IPS DF 6.9 (cell line): ENCODE measurements at places on chromosomes 7 and 10.

- no peak for DNase-seq
Observed at GRCh38 chr10:33178026-33178755, 156.3 kb downstream of the NRP1 start.

DNA sequence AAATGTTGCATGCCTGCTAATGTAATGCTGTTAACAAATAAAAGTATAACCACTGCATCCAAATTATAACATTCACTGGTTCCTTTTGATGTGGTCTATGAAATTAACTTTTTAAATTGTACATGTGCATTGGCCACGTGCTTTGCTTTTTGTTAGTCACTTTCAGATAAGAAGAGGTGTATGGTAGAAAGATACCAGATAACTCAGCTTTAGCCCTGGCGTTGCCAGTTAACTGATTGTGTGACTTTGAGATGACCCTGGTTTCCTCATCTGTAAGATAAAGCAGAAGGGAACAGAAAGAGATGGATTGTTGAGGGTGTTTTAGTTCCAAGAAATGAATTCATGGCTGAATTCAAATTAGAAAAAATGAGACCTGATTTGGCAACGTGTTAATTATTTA, 1.9 kb upstream of the TRDMT1 start:
- no peak for DNase-seq

DNA sequence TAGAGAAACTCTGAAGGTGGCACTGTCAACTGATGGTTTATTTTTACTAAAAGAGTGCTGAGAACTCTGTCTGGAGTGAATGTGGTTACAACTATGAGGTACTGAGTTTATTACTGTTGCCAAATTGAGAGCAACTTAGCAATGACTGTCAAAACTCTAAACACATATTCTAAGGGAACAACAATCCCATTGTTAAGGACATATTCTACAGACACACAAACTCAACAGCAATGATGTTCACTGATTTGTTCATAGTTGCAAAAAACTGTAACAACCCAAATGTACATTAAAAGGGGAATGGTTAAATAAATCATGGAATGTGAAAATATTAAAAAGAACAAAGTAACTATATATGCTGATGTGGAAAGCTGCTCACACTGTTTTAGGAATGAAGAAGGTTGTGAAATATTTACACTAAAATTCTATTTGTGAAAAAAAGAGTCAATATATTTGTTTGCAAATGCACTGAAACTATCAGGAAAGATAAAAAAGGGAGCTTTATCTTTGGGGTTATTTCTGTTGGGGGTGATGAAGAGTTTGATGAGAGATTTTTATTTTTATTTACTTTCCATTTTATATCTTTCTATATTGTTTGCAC, 12.9 kb downstream of the PON2 start:
- no peak for DNase-seq

GRCh38 chr10:22246680-22247391, 29.0 kb upstream of the EBLN1 start:
- no peak for DNase-seq

DNA sequence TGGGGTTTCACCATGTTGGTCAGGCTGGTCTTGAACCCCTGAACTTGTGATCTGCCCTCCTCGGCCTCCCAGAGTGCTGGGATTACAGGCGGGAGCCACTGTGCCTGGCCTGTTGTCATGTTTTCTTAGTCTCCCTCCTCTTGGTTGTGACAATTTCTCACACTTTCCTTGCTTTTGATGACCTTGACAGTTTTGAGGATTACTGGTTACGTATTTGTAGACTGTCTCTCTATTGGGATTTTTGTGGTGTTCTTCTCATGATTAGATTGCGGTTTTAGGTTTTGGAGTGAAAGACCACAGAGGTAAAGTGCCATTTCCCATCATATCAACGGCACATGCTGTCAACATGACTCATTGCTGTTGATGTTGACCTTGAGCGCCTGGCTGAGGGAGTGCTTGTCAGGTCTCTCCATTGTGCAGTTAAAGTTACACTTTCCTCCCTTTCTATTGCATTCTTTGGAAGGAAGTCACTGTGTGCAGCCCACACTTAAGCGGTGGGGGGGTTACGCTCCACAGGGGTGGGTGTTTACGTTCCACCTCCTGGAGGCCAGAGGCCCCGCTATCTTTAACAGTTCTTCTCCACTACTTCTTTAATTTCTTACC, 10.8 kb downstream of the NEURL1 start:
- no peak for DNase-seq

DNA sequence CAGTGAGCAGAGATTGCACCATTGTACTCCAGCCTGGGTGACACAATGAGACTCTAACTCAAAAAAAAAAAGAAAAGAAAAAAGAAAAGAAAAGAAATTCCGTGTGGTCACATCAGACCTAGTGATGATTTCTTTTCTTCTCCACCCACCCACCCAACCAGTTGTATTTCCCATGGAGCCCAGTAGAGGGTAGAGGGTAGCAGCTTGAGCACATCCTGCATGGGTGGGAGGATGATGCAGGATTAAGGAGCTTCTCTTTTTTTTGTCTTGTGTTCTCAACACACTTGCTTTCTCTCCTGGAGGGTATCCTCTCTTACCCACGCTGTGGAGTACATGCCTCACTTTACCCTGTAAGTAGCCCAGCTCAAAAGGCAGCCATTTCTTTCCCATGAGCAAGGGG, 118.6 kb upstream of the CARD11 start:
- no peak for DNase-seq

DNA sequence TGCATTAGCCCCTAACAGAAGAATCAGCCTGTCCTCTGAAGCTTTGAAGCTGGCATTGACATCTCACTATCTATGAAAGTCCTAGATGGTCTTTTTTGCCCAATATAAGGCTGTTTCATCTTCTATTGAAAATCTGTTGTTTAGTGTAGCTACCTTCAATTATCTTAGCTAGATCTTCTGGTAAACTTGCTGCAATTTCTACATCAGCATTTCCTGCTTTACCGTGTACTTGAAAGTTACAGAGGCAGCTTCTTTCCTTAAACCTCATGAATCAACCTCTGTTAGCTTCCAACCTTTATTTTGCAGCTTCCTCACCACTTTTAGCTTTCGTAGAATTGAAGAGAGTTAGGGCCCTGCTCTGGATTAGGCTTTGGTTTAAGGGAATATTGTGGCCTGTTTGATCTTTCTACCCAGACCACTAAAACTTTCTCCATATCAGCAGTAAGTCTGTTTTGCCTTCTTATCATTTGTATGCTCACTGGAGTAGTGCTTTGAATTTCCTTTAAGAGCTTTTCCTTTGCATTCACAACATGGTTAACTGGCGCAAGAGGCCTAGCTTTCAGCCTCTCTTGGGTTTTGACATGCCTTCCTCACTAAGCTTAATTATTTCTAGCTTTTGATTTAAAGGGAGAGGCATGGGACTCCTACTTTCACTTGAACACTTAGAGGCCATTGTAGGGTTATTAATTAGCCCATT, 32.5 kb downstream of the ARID5B start:
- no peak for DNase-seq

GRCh38 chr7:110105307-110105706, 985.6 kb upstream of the LRRN3 start:
- no peak for DNase-seq

- no peak for DNase-seq
Observed at GRCh38 chr10:56349611-56350010, 11.4 kb downstream of the ZWINT start.

- no peak for DNase-seq
Observed at GRCh38 chr10:30625080-30625479, 4.5 kb downstream of the LYZL2 start.

- DNase-seq: no peak
Observed at GRCh38 chr7:86411814-86412213, 231.9 kb upstream of the GRM3 start.

DNA sequence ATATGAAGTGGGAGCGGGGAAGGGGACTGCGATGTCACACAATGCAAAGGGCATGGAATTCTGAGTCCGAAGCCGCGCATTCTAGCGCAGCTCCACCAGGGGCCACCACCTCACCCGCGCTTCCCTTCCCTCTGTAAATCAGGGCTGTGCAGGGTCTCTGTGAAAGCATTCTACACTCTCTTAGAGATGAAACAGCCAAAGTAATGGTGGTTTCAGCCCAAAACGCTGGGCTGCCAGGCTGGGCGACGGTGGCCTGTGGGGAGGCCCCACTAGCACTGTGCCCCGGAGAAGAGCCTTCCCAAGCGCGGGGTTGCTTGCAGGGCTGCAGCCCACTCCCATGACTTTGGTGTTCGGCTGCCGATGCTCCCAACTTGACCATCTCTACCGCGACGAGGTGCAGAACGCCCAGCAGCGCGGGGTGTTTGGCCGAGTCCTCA, 11.4 kb downstream of the ATG9B start:
- no peak for DNase-seq

GRCh38 chr7:14892961-14893360, 9.6 kb downstream of the DGKB start:
- DNase-seq: no peak

DNA sequence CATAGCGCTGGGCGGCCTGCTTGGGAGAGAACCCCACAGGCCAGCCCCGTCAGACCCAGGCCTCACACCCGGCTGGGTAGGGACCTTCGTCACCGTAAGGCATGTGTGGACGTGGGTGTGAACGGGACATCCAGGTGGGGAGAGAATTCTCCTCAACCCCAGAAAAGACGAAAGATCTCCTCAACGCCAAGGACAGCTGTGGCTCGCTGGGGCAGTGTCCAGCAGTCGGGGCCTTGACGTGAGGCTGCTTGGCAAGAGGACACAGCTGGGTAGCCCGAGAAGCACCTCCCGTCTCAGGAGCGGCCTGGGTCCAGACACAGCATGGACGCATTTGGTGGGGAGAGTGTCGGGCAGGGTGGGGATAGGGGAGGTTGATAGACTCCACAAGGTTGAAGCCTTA, 1.2 kb upstream of the SLIT1 start:
- no peak for DNase-seq

GRCh38 chr7:156493942-156494341, 146.6 kb upstream of the RNF32 start:
- DNase-seq: no peak

GRCh38 chr7:77802557-77803405, 4.2 kb downstream of the PHTF2 start:
- no peak for DNase-seq

- no peak for DNase-seq
Observed at GRCh38 chr7:7329326-7329725, 147.0 kb downstream of the C1GALT1 start.

DNA sequence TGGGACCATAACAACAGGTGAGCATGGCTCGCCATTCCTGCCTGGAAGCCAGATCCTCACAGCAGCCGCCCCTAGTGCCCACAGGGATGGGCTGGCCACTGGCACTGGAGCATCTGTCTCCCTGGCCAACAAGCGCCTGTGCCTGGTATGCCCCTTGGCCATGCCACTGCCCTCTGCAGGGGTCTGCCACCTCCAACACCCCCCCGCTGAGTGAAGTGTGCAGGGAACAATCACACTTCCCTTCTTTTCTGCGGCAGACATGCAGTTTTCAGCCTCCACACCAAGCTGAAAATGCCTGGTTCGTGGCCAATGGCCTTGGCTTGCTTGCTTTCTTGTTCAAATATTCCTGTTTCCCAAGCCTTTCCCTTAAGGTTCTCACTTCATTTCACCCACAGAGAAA, 50.7 kb downstream of the HSPA12A start:
- DNase-seq: no peak

- no peak for DNase-seq
Observed at GRCh38 chr10:8360365-8360764, 305.9 kb downstream of the GATA3 start.

GRCh38 chr10:76492026-76492425, 1060.6 kb downstream of the LRMDA start:
- no peak for DNase-seq

DNA sequence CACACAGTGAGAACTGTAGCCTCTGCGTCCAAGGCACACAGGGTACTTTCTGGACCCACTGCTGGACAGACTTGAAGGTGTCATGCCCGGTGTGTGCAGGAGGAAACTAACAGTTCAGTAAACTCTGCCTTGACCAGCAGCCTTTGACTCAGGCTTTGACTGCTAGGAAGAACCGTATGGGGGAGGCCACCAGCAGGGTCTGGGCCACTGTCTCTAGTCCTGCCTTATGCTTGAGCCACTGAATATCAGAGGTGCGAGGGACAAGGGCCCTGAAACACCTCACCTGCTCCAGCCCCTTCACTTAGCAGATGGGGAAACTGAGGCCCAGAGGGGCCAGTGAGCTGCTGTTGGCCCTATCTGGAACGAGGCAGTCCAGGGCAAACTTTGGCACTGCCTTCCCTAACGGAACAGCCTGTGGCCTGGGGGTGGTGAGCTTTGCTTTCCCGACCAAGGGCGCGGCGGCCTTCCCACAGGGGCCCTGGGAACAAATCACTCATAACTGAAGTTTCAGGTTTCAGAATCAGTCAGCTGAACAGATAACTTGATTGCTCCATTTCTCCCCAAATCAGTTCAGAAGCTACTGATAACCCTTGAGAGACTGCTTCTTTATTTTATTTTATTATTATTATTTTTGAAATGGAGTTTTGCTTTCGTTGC, 130.0 kb downstream of the FAM53B start:
- no peak for DNase-seq

DNA sequence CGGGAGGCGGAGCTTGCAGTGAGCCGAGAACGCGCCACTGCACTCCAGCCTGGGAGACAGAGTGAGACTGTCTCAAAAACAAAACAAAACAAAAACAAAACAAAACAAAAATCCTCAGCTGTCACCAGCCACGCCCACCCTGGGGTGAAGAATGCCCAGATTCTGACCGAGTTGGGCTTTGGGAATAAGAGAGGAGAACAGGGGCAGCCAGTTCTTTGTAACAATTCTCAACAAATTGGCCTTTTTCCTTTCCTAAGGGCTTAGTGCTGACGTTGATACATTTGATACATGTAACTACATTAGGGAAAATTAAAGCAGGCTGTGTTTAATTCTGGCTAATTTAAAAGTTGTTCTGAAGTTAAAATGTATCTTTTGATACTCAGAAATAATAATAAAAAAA, 121.0 kb downstream of the EPC1 start:
- DNase-seq: no peak

DNA sequence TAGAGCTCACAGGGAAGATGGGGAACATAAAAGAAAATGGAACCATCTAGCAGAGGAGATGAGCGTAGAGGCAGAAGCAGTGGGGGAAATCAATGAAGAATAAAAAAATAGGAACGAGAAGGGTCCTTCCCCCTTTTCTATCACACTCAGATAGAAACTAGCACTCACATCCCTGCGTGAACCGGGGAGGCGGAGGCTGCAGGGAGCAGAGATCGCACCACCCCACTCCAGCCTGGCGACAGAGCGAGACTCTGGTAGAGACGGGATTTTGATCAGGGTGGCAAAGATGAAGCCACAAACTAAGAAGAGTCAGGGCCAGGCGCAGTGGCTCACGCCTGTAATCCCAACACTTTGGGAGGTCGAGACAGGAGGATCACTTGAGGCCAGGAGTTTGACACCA, 64.7 kb upstream of the ECHDC3 start:
- DNase-seq: no peak

- DNase-seq: peak; percentile 20
Observed at GRCh38 chr7:65477326-65477725, 103.7 kb downstream of the ZNF92 start.

DNA sequence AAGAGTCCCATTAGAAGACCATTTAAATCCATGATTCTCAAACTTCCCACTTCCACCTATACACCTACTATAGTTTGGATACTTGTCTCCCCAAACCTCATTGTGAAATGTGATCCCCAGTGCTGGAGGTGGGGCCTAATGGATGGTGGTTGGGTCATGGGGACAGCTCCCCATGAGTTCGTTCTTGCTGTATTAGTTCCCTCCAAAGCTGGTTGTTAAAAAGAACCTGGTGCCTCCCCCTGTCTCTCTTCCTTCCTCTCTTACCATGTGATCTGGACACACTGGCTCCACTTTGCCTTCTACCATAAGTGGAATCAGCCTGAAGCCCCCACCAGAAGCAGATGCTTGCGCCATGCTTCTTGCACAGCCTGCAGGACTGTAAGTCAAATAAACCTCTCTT, 53.9 kb downstream of the WIPF3 start:
- no peak for DNase-seq

GRCh38 chr7:2978408-2978807, 65.3 kb downstream of the CARD11 start:
- peak; percentile 9 for DNase-seq
